ENCODE measurements at places on chromosomes 16 and 17. TPM values are rescaled to one million over a fixed set of nuclear protein-coding genes. Genes with fewer than 3 reads are reported as not detected.
A peak's percentile ranks its signal among the peaks of the same experiment; 100 is the strongest.

The BCO1 gene
- not detected for total RNA-seq

The COA3 gene
- total RNA-seq, result 49.1 TPM

The IL34 gene
- 42.7 TPM for total RNA-seq

The TBC1D3 gene
- total RNA-seq, result not detected

GRCh38 chr17:40671282-40671681, 6.3 kb upstream of the KRT222 start:
- DNase-seq, result no peak

- DNase-seq, result peak; percentile 27
Measured at GRCh38 chr17:2710803-2711607, 559 bp downstream of the CLUH start.

DNA sequence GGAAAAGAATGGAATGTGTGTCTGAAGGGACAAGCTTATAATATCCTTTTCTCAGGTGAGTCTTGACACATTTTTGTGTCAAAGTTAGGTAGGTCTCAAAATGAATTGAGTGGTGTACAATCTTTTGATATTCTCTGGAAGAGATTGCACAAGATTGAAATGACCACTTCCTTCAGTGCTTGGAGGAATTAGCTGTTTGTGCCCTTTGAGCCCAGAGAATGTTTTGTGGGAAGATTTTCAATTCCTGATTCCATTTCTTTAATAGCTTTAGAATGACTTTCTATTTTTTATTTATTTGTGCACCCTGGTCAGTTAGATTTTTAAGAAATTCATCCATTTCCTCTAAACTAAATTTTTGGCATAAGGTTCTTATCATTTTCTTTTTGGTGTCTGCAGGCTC, 1.6 kb upstream of the CCL13 start:
- no peak for DNase-seq

DNA sequence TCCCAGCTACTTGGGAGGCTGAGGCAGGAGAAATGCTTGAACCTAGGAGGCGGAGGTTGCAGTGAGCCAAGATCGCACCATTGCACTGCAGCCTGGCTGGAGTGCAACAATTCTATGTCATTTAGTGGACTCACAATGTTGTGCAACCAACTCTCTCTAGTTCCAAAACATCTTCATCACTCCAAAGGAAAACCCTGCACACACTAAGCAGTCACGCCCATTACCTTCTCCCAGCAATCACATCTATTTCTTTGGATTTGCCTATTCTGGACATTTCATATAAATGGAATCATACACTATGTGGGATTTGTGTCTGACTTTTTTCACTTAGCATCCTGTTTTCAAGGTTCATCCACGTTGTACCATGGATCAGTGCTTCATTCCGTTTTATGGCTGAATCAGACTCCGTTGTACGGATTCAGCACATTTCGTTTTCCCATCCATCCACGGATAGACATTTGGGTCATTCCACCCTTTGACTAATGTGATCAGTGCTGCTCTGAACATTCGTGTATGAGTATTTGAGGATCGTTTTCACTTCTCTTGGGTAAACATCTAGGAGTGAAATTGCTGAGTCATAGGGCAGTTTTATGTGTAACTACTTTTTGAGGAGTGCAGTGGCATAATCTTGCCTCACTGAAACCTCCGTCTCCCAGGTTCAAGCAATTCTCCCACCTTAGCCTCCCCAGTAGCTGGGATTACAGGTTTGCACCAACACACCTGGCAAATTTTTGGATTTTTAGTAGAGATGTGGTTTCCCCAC, 45.4 kb upstream of the EMP2 start:
- DNase-seq, result peak; percentile 16

DNA sequence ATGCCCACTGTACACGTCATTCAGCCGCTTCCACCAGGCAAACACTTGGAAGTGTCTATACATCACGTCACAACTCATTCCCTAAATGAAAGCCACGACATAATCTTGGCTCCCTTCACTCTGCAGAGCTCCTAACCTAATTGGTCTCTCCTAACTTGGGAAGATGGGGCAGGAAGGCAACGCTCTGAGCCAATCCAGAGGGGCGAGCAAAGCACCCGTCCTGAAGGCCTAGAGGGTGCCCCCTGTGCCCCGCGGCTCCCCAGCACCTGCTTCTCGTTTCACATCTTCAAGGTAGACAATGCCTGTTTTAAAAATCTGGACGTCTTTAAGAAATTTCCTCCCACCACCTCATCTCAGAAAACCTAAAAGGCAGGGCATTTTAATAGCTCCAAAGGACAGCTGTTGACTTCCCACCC, 1.0 kb downstream of the CSNK2A2 start:
- peak; percentile 11 for DNase-seq

DNA sequence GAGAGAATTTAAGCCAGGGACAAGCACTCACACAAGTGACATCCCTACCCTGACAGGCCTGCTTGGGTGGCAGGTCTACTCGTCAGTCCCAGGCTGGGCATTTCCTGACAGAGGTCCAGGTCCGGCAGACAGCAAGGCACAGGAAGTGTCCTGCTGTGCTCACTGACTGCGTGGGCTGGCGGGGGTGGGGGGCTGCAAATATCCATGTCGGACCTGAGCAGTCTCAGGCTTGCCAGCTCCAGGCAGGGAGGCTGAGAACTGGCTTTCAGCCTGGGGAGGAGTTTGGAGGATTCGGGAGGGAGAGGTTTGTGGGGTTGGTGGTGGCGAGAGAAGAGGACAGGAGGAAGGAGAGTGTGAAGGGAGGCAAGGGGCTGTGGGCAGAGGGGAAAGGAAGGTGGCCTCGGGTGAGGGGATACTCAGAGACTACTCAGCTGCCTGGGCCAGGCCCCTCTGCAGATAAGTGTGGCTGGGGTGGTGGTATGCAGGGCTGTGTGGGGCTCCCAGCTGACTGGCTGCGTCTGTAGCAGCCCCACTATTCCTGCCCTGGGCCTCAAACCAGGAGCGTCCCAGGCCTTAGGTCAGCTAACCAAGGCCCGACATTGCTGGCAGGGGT, 7.8 kb downstream of the HIC1 start:
- DNase-seq, result no peak

DNA sequence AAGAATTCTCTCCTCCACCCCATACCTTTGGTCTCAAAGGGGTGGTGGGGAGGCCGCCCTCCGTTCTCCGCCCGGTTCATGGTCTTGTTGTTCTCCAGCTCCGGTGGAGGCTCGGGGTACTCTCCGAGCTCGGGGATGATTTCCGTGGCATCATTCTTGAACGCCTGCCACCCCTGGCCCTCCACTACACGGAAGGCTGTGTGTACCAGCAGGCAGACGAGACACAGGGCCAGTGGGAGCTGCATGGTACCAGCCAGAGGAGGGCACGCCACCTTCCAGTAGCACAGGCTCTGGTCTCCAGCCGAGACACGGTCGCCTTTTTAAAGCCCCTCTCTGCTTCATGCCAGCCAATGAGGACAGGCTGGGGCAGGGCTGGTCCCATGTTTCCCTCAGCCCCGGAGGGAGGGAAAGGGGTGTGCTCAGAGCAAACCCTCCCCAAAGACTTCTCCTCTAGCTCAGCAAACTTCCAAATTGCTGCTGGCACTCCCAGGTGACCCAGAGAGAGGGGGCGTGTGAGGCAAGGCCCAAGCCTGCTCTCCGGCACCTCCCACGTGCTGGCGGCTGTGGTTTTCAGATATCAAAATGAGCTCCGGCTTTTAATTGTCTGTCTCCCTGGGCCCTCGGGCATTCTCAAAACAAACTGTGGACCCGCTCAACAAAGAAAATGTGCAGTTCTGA, at the start of gene SOST:
Gene SOST (minus strand): TSS at position 295 of the 678 bp plus-strand sequence. CDS start 50 bp downstream, at position 245.
- DNase-seq, result peak; percentile 12

Measured in mammary epithelial cell (primary cell).